CD4-positive, alpha-beta T cell treated with Interleukin-12 subunit alpha and Interleukin-12 subunit beta, for 1 hour (primary cell): ENCODE measurements at places on chromosomes 16 and 17.

DNA sequence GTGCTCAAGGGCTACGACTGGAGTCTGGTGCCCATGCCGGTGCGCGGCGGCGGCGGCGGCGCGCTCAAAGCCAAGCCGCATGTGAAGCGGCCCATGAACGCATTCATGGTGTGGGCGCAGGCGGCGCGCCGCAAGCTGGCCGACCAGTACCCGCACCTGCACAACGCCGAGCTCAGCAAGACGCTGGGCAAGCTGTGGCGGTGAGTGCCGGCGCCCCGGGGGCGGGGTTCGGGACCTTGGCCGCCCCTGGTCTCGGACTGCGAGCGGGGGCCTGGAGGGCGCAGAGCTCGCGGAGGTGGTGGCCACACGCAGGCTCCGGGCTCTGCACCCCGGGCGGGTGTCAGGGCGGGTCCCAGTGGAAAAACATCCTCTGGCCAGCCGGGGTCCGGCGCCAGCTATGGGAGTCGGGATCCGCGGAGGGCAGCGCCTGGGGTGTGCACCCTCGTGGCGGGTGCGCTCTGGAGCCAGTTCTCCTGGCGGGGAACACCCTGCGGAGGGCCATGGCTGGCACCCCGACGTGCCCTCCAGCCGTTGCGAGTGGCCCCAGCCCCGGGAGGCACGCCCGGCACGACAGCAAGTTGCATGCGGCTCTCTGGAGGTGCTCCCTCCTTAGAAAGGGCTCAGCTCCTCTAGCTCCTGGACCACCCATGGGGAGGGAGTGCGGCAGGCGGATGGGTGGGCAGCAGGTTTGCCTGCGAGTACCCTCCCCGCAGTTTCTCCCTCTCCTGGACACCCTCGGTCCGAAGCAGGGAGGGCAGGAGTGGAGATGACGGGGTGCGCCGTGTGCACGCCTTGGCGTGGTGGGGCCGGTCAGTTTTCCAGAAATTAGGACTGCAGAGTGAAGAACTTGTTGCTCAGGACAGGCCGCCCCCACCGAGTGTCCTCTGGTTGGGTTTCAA lies 824 bp downstream of the SOX8 start:
- no peak for DNase-seq

DNA sequence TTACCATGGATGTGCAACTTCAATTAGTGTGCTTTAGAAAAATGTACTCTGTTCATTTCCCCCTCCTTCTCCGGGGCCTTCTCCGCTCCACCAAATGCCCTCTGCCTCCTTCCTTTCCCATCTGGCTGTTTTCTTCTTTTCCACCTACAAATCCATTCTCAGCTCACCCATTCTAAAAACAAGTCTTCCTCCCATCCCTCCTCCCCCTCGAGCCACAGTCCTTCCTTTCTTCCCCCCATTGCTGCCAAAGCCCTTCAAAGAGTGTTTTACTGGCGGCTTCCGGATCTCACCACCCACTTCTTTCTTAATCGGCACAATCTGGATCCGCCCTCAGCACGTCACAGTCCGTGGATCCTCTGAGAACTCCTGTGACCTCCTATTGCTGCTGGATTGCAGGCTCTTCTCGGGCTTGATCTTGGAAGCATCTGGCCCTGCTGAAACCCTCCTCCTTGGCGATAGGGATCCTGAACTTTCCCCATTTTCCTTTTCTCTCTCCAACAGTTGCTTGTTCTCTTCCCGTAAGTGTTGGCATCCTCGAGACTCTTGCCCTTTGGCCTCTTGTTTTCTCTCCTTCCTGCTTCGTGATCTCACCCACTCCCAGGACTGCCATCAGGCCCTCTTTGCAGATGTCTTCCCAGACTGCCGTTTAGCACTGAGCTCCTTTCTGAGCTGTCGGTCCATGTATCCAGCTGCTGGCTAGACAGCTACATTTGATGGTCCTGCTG lies 36.0 kb upstream of the FBXO47 start:
- DNase-seq = peak; percentile 55

- no peak for DNase-seq
These were observed 151.5 kb upstream of the GOT2 start for GRCh38 chr16:58885528-58886170.

DNA sequence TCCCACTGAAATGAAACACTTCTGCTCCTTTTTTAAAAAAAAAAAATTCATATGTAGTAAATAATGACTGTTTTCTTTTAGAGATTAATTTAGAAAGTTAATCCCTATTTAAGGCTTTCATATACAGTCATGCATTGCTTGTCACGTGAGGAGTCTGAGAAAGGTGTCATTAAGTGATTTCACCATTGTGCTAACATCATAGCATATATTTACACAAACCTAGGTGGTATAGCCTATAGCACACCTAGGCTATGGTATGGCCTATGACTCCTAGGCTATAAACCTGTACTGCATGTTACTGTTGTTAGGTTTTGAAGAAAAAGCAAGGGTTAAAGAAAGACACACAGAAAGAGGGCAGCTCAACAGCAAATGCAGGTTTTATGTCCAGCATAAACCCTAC lies 13.7 kb downstream of the PPY start:
- DNase-seq = no peak

- no peak for DNase-seq
These were observed 399.9 kb upstream of the HSBP1 start for GRCh38 chr16:83407928-83408327.

DNA sequence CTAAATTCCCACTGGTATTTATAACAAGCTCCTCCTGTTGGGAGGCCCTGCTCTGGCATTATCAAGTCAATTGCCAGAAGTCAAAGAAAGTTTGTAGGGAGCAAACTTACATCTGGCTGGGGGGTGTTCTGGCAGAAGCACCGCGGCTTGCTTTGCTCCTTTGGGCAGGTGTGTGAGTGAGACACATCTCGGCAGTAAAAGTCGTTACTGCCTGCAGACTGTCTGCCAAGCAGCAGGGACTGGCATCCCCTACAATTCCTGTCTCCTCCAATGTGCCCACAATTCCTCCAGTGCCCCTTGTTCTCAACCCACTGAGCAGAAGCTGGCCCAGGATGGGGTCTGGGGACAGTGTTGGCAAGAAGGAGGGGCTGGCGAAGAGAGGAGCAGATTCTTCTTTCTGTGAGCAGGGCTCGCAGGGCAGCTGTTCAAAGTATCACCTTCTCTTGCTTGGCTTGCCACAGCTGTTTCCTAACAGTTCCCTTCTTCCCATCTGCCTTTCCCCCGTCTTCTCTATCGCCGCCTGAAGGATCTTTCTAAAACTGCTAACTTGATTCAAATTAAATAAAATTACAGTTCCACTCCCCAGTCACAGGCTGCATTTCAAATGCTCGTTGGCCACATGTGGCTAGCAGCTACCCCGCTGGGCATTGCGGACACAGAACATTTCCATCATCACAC lies 30.2 kb downstream of the SPACA3 start:
- DNase-seq = no peak

GRCh38 chr16:25051406-25052150 lies 36.4 kb upstream of the ARHGAP17 start:
- DNase-seq = no peak
